ENCODE measurements at places on chromosomes 7 and 10.
A peak's percentile ranks its signal among the peaks of the same experiment; 100 is the strongest.

DNA sequence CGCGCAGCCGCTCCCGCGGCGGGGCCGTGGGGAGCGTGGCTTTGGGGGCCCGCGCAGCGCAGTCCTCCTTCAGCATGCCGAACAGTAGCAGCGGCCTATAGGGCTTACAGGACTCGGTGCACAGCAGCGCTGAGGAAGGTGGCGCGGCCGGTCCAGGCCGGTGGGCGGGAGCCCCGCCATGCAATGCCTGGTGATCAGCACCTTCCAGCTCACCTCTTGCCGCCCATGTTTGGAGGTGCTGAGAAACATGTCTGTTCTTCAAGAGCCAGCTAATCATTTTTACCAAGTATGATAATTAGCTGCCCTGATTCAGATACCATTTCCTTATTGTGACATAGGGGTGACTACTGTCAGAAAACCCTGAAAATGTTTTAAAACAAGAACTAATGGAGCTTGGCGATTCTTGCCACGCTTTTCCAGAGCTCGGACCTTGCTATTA is 33.5 kb upstream of the SFTPD start:
- no peaks in the 10 kb centered on the region for H3K4me1 ChIP-seq
- H3K4me3 ChIP-seq = peak overlapping the region; percentile 74
- no peaks in the 10 kb centered on the region for H3K36me3 ChIP-seq
- peaks cover 12% of the 10 kb centered on the region for H3K27me3 ChIP-seq
- H3K27ac ChIP-seq = no peak overlapping the region

- H3K27me3 ChIP-seq = no peaks in the 10 kb centered on the region
- no peaks in the 10 kb centered on the region for H3K36me3 ChIP-seq
- no peak for DNase-seq
- H3K27ac ChIP-seq = no peak overlapping the region
- H3K4me3 ChIP-seq = no peak overlapping the region
- H3K4me1 ChIP-seq = no peaks in the 10 kb centered on the region
Observed at GRCh38 chr10:98745645-98746044, 298.9 kb upstream of the HPS1 start.

- peak overlapping the region; percentile 96 for H3K27ac ChIP-seq
- H3K27me3 ChIP-seq = no peaks in the 10 kb centered on the region
- no peaks in the 10 kb centered on the region for H3K36me3 ChIP-seq
Observed at GRCh38 chr10:78688230-78688900, 380.4 kb upstream of the ZMIZ1 start.

DNA sequence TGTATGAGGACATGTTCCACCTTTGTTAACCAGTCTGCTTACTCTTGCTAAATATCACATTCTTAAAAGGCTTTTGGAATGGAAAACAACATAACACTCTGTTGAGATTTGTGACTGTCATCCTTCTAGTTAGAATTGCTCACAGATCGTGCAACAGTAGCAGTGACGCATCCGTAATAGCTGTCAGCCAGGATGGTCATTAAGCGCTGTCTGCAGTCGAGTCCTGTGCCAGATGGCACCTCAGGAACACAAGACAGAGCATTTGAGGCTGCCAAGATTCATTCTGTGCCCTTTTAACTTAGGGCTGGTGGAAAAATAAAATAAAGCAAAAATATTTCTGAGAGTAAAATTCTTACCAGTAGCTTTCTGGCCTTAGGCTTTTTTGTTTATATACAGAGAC is 348.6 kb downstream of the ANKRD7 start:
- no peaks in the 10 kb centered on the region for H3K27me3 ChIP-seq
- no peaks in the 10 kb centered on the region for H3K36me3 ChIP-seq
- no peaks in the 10 kb centered on the region for H3K4me1 ChIP-seq
- DNase-seq = no peak
- no peak overlapping the region for H3K4me3 ChIP-seq

DNA sequence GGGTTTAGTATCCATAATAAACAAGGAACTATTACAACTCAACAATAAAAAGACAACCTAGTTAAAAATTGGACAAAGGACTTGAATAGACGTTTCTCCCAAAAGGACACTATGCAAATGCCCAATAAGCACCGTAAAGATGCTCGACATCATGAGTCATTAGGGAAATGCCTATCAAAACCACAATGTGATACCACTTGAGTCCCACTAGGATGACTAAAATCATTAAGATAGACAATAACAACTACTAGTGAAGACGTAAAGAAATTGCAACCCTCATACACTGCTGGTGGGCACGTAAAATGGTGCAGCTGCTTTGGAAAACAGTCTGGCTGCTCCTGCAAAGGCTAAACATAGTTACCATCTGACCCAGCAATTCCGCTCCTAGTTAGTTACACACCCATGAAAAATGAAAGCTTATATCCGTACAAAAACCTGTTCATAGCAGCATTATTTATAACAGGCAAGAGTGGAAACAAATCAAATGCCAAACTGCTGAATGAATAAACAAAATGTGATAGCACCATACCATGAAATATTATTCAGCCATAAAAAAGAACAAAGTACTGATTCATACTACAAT is 17.3 kb downstream of the CCDC3 start:
- no peaks in the 10 kb centered on the region for H3K36me3 ChIP-seq
- H3K4me1 ChIP-seq = peaks cover 3% of the 10 kb centered on the region
- no peaks in the 10 kb centered on the region for H3K27me3 ChIP-seq

All from endodermal cell (in vitro differentiated cells).